ENCODE measurements at places on chromosomes 3 and 15.
A peak's percentile ranks its signal among the peaks of the same experiment; 100 is the strongest.

- DNase-seq, result peak; percentile 53
Measured at GRCh38 chr3:127286571-127287140, 1.2 kb downstream of the PRR20G start.

DNA sequence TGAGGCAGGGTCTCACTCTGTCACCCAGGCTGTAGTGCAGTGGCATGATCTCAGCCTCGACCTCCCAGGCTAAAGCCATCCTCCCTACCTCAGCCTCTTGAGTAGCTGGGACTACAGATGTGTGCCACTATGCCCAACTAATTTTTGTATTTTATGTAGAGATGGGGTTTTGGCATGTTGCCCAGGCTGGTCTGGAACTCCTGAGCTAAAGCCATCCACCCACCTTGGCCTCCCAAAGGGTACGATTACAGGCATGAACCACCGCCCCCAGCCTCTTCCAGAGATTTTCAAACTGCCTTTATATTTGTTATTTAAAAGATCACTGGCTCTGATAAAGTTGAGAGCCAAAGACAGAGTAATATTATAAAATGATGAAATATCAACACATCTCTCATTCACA lies 37.3 kb downstream of the BSN start:
- no peak for DNase-seq

DNA sequence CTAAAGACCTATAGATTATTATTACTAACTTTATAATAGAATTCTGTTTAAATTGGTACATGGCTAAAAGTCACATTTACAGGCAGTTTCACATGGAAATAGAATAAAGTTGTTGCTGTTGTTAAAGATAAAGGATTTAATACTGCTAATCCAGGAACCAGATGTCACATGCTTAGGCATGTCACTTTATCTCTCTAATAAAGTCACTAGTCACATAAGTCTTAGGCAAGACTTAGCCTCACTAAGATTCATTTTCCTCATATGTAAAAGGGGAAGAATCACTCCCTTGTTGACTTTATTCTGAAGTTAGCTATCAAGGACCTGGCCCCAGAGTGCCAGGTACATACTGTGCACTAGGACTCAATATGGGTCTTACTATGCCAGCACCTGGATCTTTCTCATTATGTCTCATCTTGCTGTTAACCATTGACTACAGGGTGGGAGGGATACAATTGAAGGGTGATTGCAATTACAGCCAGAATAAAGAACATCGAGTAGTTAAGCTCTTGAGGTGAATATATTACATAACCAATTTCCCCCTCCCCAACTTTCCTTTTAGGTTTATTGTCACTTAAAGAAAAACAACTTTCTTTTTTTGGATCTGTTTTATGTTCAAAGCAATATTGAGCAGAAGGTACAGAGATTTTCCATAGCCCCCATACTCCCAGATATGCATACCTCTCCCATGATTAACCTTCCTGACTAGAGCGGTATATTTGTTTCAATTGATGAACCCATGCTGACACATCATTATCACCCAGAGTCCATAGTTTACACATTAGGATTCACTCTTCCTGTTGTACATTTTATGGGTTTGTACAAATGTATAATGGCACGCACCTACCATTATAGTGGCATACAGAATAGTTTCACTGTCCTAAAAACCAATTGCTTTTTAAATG lies 36.6 kb downstream of the LNP1 start:
- DNase-seq, result no peak

- peak; percentile 75 for DNase-seq
Measured at GRCh38 chr3:176814285-176814684, 383.0 kb downstream of the TBL1XR1 start.

DNA sequence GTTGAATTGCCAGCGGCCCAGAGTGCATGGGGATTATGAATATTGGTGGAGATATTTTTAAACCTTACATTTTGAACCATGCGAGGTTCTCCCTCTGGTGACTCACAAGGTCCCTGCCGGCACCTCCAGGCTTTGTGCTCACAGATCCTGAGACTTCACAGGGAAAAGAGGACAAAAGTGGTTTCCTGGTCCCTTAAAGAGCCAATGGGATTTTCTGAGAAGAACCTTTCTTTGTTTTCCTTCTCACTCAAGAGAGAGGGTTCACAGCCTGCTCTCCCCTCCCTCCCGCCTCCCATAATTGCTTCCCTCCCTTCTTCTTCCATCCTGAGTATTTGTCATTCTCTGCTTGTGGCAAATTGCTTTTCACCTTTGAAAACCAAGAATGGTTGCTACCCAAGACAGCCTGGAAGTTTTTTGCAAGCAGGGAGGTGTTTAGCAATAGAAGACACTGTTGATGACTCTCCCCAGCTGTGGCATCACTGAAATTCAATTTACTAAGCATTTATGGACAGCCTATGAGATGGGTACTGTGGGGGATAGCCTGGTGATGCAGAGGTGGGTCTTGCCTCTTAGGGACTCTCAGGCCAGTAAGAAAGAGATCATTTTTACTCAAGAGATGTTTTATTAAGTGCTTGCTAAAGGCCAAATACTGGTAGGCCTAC lies 76.6 kb downstream of the CPN2 start:
- no peak for DNase-seq

DNA sequence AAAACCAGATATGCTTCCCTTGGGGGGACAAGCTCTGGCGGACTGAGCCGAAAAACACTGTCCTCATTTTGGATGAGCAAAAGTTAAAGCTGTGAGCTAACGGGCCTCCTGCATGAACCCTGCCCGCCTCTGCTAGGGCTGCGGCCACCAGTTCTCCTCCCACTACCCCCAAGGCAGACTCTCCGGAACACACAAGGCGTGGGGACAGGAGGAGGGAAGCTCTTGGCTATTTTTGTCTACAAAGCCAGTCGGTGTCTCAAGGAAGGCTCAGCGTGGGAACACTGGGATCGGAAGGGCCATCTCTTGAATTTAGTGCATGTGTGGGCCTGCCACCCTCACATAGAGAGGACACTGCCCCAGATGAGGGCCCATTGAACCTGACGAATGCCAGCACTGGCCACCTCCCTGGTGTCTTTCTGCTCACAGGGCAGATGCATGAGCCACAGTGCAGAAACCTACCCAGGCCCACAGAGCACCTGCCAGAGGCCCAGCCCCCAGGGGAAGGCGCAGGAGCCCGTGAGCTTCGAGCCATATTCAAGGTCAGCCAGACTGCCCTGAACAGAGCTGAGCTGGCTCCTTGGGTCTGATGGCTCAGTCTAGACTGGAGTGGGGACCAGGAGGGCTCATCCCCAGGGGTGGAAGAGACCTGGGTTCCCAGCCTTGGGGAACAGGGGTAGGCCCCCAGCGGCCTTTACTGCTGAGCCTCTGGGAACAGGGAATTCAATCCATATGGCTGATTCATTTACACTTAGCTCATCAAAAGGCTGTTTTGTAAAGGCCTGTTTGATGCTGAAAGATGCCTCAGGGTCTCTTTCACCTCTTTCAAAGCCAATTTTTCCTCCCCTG lies 38.3 kb downstream of the HCN4 start:
- DNase-seq, result no peak

DNA sequence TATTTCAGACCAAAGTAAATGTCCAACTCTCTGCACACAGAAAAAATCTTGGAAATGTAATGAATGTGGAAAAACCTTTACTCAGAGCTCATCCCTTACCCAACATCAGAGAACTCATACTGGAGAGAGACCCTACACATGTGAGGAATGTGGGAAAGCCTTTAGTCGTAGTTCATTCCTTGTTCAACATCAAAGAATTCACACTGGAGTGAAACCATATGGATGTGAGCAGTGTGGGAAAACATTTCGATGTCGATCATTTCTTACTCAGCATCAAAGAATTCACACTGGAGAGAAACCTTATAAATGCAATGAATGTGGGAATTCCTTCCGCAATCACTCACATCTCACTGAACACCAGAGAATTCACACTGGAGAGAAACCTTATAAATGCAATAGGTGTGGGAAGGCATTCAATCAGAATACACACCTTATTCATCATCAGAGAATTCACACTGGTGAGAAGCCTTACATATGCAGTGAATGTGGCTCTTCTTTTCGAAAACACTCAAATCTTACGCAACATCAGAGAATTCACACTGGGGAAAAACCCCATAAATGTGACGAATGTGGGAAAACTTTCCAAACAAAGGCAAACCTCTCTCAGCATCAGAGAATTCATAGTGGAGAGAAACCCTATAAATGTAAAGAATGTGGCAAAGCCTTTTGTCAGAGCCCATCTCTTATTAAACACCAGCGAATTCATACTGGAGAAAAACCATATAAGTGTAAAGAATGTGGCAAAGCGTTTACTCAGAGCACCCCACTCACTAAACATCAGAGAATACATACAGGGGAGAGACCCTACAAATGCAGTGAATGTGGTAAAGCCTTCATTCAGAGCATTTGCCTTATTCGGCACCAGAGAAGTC lies 8.0 kb upstream of the ZNF501 start:
- DNase-seq, result no peak

GRCh38 chr3:40465456-40465855 lies 8.3 kb downstream of the RPL14 start:
- no peak for DNase-seq

DNA sequence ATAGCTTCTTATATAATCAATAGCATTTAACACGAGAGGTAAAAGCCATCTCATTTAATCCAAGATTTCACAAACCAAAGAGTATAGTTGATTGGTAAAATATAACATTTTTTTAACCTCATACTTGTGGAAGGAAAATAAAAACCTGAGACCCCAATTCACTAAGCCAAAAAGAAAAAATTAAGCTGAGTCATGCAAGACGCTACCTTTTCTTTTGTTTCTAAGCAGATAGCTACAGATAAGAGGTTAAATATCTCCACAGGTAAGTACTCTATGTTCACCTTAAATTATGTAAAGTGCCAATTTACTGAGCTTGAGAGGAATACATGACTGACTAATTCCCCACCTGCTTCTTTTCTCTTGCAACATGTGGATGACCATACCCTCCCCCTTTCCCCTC lies 656.4 kb downstream of the MECOM start:
- no peak for DNase-seq

DNA sequence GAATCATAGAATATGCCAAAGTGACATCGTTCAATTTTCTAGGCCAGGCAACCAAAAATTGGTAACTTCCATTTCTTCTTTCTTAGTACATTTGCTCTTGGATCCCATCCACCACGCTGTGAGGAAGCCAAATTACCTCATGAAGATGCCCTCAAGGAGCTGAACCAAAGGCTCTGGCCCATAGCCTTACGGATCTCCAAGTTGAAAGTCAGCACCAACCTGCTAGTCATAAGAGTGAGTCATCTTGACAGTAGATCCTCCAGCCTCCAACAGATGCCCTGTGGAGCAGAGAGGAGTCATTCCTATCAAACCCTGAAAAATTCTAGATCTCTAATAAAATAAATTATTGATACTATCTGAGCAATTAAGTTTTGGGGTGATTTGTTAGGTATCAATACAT lies 322.5 kb upstream of the COL8A1 start:
- DNase-seq, result no peak

- DNase-seq, result no peak
Measured at GRCh38 chr3:161977063-161977462, 480.5 kb downstream of the OTOL1 start.

DNA sequence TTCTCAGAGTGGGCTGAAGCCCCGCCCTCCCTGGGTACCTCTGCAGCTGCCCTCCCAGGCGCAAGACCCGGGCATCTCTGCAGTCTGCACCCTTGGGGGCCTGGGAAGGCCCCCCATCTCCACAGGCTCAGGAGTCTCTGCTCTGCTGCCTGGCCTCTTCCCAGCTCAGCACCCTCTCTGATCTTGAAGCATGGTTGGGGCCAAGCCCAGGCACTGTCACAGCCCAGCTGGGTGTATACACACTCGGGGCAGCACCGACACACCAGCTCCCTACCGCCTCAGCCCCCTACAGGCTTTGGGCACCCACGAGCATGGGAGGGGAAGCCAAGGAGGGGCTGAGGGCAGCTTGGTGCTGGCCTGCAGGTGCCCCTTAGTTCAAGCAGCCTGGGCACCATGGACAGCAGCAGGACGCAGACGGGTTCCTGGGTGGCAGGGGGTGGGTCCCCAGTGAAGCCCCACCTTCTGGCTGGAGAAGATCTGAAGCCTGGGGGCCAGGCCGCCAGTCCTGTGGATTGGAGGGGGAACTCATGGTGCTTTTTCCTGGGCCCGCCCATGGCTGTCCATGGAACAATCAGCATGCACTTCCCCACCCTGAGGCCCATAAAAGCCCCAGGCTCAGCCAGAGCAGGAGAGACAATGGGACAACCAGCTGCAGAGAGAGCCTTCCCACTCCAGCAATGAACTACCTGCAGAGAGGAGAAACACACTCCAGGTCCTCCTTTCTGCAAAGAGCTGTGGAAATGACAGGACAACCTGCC lies 170.6 kb downstream of the TJP1 start:
- DNase-seq, result no peak

Data from Calu3 (cell line).